ENCODE measurements at places on chromosomes 6 and 20. TPM values are rescaled to one million over a fixed set of nuclear protein-coding genes. Genes with fewer than 3 reads are reported as not detected.
A peak's percentile ranks its signal among the peaks of the same experiment; 100 is the strongest.

TREM1 gene
- total RNA-seq, result 2.6 TPM

PGC gene
- not detected for total RNA-seq

SH3BGRL2 gene
- 5.8 TPM for total RNA-seq

LTA gene
- not detected for total RNA-seq

ZSCAN31 gene
- 7.1 TPM for total RNA-seq

SLC24A3 gene
- total RNA-seq, result 0.86 TPM

DNA sequence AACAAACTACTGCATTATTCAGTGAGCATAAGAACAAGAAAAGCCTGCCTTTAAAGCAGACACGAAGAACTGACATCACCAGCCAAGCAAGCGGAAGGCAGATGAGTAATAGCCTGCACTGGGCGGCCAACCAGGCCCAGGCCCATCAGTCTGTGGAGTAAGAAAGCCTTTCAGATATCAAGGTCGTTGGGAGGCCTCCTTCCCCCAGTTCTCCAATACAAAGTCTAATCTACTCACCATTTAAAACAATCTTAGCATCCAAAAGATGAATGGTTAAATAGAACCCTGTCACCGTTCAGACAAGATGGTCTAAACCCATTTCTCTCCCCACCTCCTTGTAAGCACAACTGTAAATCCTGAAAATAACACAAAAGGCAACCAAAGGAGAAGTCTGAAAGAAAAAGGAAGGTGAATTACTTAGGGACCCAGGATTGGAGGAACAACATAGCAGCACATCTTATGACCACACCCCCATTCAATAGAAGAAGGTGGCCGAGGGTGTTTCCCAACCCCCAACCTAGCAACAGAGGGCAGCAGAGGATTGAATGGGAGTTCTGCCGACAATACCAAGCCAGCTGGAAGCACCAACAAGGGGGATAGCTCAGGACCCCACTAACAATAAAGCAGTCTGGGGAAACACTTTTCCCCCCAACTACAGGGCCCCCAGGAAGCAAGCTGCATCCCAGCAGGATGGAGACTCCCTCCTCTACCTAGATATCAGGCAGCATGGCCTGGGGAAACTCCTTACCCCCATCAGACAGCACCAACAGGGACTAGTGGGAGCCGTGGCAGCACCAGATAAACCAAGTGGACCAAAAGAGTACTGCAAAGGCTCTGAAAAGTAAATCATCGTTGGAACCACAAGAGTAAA is 67.9 kb downstream of the ZHX3 start:
- DNase-seq, result peak; percentile 82

GRCh38 chr20:37745553-37745952 is 51.7 kb downstream of the CTNNBL1 start:
- no peak for DNase-seq

DNA sequence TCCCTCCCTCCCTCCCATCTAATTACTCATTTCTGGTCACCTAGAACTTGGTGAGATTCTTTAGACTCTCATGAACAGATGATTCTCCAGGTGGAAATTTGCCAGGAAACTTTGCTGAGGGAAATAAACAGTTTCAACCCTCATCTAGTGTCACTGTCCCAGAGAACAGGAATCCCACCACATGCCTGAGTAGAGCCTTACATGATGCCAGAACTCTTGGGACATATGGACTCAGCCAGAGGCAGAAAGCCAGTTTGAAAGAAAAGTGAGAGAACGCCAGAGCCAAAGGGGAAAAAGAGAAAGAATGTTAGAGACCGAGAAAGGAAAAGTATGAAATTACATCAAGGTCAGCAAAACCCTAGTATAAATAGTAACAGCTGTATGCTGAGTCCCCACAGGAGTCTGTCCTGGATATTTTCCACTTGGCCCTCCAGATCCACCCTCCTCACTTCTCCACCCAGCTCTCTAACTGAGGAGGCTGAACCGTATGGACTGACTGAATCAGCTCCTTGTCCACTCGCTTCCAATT is 127.5 kb upstream of the COL21A1 start:
- no peak for DNase-seq

- no peak for DNase-seq
These were observed 26.4 kb downstream of the ARMC2 start for GRCh38 chr6:108874470-108875160.

- DNase-seq, result no peak
These were observed 119.5 kb downstream of the FOXC1 start for GRCh38 chr6:1729133-1729749.

DNA sequence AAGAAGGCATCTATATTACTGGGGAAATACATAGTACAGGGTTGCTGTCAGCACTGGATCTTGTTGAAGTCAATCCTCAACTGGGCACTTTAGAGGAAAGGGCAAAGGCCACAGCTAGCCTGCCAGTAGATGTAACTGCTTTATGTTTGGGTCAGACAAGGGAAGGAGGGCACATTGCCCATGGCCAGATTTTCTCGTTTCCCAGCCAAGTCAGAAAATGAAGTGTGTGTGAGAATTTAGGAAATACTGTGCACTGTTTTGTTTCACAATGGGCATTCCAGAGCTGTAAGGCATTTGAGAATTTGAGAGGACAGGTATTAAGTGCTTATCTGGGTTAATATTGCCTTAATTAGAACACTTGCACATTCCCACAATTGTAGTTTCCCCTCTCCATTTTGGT is 183.9 kb upstream of the MCHR2 start:
- DNase-seq, result no peak

DNA sequence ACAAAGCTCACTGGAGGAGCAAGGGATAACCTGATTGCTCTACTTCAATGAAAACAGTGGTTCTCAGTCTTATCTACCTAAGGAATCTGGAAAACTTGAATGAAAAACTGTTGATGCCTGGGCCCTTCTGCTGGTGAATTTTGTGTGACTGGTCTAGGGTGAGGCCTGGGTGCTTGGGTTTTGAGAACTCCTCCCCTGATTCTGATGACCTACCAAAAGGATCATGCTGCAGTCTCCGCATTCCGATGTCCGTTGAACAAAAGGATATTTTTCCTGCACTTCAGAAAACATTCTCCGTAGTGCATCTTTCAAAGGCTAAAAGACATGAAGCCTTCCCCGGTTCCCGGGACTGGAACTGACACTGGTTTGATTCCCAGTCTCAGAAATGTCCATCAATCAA is 157.9 kb downstream of the SYNDIG1 start:
- DNase-seq, result no peak

- no peak for DNase-seq
These were observed 17.4 kb downstream of the RSPH4A start for GRCh38 chr6:116633685-116634084.

GRCh38 chr6:121437851-121438651 is 2.6 kb downstream of the GJA1 start:
- DNase-seq, result no peak

DNA sequence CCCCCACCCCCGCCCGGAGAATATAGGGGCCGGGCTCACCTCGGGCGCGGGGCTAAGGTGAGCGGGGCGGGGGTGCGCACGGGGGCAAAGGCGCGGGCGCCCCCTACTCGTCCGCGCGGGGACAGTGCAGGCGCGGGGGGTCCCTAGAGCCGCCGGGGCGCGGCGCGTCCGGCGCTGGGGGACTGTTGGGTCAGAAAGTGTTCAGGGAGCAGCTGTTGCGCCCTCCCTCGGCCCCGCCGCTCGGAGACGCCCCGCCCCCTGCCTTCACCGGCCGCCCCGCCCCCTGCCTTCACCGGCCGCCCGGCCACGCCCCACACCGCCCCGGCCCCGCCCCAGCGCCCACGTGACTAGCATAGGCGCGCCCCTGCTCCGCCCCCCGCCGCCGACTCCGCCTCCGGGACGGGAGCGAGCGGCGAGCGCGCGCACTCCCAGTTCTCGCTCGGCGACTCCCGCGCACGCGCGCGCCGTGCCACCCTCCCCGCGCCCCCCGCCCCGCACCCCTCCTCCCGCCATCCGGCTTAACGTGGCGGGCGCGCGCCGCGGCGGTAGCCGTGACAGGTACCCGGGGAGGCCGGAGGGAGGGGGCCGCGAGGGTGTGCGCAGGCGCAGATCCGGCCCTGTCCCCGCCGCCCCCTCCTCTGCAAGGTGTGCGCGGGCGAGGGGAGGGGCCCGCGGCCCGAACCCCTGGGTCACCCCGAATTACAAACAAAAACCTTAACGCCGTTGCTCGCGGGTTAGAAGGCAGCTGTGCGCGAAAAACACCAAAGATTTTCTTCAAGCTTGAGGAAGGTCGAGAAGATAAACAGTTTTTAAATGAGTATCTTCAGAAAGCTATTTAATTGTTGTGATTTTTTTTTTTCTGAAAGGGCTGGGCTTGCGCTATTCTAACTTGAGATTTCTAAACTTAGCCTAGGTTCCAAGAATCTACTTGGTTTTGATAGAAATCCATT is 704 bp upstream of the ZNF217 start:
- DNase-seq, result peak; percentile 99

All from cardiac septum (tissue), 1 donor.